ENCODE measurements at places on chromosomes 6 and 20. TPM values are rescaled to one million over a fixed set of nuclear protein-coding genes. Genes with fewer than 3 reads are reported as not detected.

The BPI gene
- not detected for total RNA-seq

The SCUBE3 gene
- total RNA-seq = 1.7 TPM

The HTR1B gene
- total RNA-seq = 0.94 TPM

The NHLRC1 gene
- 2.8 TPM for total RNA-seq

The LHFPL5 gene
- 1.1 TPM for total RNA-seq

The ADGRF4 gene
- total RNA-seq = not detected

The HMGCLL1 gene
- total RNA-seq = 70.0 TPM

The C20orf144 gene
- total RNA-seq = not detected

The DZANK1 gene
- total RNA-seq = 4.2 TPM

The PACRG gene
- 6.7 TPM for total RNA-seq

- no peak for DNase-seq
Measured at GRCh38 chr6:133245422-133245903, 4.3 kb downstream of the EYA4 start.

- DNase-seq = no peak
Measured at GRCh38 chr6:99607416-99608036, 893 bp downstream of the PRDM13 start.

DNA sequence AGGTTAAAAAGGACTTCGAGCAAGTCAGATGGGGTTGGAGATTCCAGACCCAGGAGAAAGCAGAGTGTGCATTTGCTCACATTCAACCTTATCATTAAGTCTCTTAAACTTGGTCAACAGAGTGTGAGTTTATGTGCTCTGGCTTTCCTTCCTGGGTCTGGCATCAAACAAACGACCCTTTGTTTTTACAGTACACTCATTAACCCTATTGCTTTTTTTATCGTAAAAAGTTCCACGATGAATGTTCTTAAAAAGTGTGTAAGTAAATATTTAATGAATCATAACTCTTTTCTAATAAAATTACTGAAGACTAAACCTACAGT, 2.5 kb downstream of the FYN start:
- DNase-seq = no peak

DNA sequence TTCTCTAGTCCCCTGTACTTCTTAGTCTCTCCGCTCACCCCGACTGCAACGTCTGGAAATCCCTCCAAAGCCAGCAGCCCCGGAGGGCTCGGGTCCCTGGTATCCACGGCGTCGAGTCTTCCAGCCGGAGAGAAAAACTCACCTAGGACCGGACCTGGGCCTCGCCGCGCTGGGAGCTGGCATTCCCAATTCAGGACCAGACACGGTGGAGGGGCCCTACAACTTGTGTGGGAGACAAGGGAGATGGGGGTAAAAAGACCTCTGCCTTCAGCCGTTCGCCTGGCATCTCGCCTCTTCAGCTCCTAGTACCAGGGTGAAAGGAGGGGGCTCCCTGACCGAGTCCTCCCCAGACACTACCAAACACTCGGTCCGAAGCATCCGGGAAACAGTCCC, 64.3 kb downstream of the GPX5 start:
- DNase-seq = no peak

DNA sequence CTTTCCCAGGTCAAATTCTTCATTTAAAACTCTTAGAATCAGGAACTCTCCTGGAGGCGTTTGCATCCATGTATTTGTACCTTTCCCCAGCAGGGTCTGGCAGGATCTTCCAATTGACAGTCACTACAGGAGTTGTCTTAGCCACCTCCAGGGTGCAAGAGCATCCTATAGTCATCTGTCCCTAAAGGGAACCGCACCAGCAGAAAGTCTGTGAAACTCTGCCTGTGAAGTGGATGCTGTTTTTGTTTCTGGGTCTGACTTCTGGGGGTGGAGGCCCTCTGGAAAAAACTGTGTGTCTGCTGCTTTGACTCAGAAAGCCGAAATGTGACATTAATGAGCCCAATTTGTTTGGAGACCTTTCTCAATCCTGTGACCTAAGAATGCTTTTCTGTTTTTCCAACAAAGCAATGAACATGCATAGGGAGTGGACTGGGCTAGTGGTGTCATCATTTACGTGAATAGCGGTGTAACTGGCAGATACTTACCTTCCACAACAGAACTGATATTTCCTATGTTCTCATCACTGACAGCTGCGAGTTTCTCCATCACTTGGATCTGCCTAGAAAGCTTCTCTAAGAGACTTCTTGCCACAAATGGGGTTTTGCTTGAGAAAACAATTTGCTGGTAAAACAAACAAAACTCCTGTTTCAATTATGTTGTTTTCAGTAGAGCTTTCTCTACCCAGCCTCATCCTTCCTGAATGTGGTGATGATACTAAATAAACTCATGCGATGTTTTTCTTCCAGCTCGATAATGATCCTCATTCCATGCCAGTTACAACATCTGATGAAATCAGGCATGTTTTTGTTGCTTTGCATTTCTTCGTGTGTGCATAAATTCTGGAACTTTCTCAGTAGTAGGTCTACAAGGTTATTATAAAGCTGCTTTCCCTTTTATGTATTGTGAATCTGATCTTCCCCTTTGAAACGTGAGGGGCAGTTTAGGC, 33.3 kb upstream of the ARMH2 start:
- DNase-seq = no peak

DNA sequence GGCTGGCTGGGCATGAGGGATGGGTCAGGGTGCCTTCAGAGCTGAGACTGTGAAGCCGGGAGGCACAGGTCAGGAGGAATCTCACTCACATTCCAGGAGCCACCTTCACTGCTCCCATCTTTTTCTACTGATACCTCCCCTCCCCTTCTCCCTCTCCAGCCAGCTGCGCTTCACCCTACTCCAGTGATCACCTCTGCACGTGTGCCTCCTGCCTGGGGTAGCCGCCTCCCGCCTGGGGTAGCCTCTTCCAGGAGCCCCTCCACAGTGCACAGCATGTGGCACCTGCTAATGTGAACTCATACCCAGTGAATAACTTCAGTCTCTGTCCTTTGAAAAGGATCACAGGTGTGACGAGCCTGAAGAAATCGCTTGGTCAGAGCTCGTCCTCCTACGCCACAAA, 232.6 kb downstream of the TMEM242 start:
- no peak for DNase-seq

DNA sequence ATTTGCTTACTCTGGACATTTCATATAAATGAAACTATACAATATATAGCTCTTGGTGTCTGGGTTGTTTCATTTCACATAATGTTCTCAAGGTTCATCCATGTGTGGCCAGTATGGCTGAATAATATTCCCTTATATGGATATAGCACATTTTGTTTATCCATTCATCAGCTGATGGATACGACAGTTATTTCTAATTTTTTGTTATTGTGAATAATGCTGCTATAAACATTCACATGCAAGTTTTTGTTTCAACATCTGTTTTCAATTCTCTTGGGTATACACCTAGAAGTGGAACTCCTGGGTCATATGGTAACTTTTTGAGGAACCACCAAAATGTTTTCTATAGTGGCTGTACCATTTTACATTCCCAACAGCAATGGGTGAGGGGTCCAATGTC, 101.1 kb downstream of the CDK19 start:
- no peak for DNase-seq

DNA sequence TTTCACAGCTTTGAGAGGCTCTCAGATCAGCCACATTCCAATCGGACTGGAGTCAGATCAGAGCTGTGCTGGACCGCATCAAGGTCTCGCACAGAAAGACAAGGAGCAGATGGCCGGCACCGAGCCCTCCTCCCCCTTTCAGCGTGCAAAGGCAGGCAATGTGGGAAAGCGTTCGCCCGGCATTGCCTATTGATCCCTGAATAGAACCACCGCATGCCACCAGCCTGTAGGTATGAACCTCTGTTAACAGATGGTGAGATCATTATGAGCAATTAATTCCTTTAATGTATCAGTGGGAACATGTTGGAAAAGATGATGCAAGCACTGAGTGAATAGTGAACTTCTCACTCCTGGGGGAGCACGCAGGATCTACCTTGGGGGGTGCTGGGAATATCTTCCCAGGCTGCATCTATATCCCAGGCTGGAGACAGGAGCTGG, 117.5 kb upstream of the ID4 start:
- no peak for DNase-seq

- no peak for DNase-seq
Measured at GRCh38 chr20:25188218-25188617, 7.3 kb upstream of the ENTPD6 start.

GRCh38 chr6:44078827-44079671, 48.2 kb downstream of the MRPL14 start:
- DNase-seq = no peak

- no peak for DNase-seq
Measured at GRCh38 chr6:144364782-144365181, 79.6 kb downstream of the UTRN start.

- DNase-seq = no peak
Measured at GRCh38 chr6:27700337-27700736, 211.9 kb downstream of the OR2B2 start.

DNA sequence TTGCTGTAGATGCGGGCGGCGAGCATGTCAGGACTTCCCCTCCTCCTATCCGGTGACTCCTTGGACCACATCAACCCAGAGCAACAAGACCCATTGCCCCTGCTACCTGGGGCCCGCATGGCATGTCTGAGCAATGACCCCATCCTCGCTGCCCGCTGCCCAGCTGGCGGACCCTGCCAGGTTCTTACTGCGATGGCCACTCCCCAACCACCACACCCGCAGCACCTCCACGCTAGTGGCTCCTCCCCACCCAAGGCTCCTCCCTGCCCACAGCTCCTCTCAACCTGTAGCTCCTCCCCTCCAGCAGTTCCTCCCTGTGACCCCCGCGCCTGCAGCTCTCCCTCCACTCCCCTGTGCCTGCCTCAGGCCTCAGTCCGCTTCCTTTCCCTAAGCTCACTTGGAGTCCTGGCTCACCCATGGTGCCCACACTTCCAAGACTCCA, 17.6 kb upstream of the SERPINB9 start:
- DNase-seq = no peak

DNA sequence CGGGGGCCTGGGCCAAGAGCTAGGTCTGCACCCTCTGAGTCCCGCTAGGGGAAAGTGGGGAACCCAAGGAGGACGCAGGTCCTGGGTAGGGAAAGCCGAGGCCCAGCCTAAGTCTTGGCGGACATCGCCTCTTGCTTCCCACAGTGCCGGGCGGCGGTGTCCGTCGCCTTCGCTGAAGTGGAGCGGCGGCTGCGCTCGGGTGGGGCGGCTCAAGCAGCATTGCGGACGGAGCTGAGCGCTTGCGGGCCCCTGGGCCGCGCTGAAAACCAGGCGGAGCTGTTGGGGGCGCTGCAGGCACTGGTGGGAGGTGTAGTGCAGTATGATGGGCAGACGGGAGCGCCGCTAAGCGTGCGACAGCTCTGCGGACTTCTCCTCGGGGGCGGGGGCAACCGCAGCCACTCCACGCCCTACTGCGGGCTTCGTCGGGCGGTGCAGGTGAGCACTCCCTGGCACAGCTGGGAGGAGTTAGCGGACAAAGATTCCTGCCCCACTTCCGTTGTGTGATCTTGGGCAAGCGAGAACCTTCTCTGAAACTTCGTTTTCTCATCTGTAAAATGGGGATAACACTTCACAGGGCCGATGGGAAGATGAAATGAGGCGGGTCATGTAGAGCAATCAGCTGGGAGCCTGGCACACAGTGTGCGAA, 4.2 kb downstream of the PRSS16 start:
- peak; percentile 47 for DNase-seq

DNA sequence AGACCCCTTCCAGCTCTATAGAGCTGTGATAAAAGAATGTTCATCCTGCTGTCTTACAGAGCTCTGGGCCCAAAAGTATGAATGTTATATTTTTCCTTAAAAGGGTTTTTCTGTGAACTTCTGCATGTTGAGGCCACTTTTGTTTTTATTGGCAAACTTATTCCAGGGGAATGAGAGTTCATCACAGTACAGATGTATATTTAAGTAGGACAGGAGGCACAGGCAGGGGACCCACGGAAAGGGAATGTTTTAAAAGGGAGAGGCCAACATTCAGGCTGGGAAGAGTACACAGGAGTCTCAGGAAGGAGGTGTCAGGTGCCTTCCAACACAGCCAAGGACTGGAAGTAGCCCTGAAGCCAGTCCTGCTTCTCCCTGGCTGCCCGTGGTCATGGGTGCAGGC, 148.4 kb downstream of the EYA2 start:
- DNase-seq = no peak

- DNase-seq = no peak
Measured at GRCh38 chr6:158324136-158324535, 11.9 kb downstream of the TULP4 start.

DNA sequence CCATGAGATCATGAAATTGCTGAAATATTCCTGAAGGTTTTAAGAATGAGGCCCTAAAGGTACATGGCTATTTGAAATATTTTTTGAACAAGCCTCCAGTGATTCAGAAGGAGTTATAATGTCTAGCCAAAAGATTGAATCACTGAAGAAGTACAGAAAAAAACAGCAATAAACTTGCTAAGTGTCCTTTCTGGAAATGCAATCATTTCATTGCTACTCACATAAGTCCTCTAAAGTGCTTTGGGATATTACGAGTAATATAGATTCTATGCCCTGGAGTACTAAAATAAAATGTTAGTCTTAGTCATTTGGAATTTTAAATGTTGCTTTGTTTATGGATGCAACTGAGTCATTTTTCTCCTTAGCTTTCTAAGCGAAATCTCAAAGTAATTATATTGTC, 32.7 kb downstream of the CENPW start:
- DNase-seq = no peak

GRCh38 chr20:48295445-48295903, 510.2 kb upstream of the SULF2 start:
- no peak for DNase-seq

- no peak for DNase-seq
Measured at GRCh38 chr6:38039502-38039901, 220.0 kb downstream of the ZFAND3 start.

GRCh38 chr20:56795492-56795891, 166.4 kb downstream of the TFAP2C start:
- DNase-seq = no peak

GRCh38 chr6:72321788-72322187, 300.1 kb upstream of the KCNQ5 start:
- no peak for DNase-seq

DNA sequence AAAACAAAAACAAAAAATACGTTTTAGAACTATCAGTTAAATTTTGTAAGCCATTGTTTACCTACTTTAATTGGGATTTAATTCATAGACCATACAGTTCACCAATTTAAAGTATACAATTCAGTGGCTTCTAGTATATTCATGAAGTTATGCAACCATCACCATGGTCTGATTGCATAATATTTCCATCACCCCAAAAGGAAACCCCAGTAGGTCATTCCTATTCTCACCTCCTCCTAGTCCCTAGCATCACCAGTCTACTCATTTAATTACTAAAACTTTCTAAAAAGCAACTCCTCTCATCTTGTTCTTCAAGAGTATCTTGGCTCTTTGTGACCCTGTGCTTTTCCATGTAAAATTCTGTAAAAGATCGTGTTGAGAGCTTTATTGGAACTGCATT, 60.2 kb downstream of the ASXL1 start:
- DNase-seq = no peak

- no peak for DNase-seq
Measured at GRCh38 chr6:3026791-3027626, 27.3 kb downstream of the NQO2 start.

GRCh38 chr20:23603321-23603720, 2.4 kb downstream of the CST9 start:
- no peak for DNase-seq

DNA sequence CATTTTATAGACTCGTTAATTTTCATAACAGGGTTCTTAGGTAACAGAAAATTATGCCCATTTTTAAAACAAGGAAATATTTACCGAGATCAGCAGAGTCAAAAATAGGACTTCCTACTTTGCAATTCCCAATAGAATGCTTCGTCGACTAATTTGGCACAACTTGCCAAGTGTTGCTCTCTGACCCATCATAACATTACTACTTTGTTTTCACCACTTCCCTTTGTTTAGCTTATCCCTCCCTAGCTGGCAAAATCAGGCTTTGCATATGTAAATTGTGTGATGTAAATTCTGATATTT, 914 bp upstream of the RANBP9 start:
- DNase-seq = no peak

GRCh38 chr20:41478026-41478425, 111.4 kb upstream of the EMILIN3 start:
- no peak for DNase-seq
